Stomach (tissue), 19 donors: ENCODE measurements at places on chromosomes 13 and 19. TPM values are rescaled to one million over a fixed set of nuclear protein-coding genes. Genes with fewer than 3 reads are reported as not detected.

Gene BRME1
- total RNA-seq, result not detected

Gene FXYD1
- 193 TPM for total RNA-seq

Gene ALKBH6
- 119 TPM for total RNA-seq

Gene ZNF154
- not detected for total RNA-seq

Gene GNA15
- 0.45 TPM for total RNA-seq

Gene ADGRE3
- total RNA-seq, result not detected

GRCh38 chr19:6127716-6128335, 7.6 kb upstream of the ACSBG2 start:
- DNase-seq, result no peak

DNA sequence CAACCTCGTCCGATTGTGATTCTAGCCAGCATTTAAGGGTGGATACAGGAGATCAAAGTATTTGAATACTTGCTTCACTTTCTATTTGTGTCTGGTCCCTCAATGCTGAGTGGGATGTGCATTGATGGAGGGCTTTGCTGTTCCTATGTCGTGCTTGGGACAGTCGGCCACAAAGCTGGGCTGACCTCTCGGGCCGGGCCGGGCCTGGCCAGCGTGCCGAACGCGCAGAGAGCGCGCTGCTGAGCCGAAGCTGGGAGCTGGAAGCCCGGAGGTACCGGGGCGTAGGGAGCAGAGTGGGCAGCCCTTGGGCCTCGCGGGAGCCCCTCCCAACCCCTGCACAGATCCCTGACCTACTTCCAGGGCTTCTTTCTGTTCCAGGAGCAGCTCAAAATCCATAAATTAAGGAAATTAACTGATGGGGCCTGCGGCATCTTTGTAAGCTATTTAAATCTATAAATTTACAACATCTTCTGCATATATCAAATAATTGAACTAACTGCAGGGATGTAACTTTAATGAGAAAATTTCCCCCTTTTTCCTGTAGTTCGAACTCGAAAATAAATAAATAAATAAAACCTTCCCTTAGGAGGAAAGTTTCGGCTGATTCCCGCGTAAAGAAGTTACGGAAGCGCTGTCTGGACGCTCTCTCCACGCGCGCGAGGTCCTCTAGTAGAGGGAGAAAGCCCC, 1.8 kb upstream of the KCTD15 start:
- no peak for DNase-seq

DNA sequence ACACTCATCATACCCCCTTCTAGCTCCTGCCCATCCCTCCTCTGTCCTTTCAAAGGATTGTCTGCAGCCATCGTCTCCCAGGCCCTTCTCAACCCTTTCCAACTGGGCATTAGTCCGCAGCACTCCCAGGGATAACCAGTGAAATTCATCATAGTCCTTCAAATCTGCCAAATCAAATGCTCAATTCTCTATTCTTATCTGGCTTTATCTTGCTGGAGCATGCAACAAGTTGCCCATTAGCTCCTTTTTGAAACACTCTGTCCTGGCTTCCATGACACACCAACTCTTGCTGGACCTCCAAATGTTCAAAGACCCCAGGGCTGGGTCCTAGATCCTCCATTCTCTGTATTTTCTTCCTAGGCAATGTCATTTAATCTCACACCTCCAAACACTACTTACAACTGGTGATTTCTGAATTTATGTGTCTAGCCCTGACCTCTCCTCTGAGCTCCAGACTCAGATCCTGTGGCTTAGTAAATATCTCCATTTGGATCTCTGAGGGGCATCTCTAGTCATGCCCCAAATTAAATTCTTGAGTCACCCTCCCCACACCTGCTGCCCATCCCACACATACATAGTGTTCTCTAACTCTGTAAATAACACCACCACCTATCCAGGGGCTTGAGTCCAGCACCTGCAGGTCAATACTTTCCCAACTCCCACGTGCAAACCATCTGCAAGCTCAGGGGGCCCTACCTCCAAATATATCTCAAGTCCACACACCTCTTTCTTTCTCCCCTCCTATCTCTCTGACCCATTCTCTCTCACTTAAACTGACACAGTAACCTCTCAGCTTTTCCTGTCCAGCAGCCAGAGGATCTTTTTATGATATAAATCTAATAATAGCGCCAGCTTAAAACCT, 9.1 kb upstream of the ANKRD10 start:
- no peak for DNase-seq

GRCh38 chr13:23851106-23851505, 38.1 kb downstream of the MIPEP start:
- DNase-seq, result no peak

- DNase-seq, result peak; percentile 31
These were observed 765.6 kb downstream of the DIAPH3 start for GRCh38 chr13:59398127-59398526.

DNA sequence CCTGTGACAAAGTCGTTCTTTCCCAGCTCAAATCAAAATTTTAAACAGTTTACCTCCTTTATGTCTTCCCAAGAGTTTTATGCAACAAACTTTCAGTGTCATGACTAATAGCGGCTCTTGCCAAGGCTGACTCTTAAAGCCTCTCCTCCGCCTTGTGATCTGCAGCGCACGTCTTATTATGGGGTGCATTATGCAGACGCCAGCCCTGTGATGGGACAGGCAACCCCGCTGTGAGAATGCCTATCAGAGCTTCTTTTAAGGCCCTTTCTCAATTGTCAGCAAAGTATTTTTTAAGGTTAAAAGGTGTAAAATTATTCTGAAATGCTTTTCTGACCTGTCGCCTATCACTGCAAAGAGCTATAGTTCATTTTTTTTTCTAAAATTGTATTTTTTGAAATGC, 152.8 kb downstream of the SOX1 start:
- DNase-seq, result no peak

- no peak for DNase-seq
These were observed at the start of gene CEACAM20 for GRCh38 chr19:44529536-44529935. TSS of gene CEACAM20 (minus strand) at chr19:44529675. CDS start at chr19:44529509, 166 bp downstream.

DNA sequence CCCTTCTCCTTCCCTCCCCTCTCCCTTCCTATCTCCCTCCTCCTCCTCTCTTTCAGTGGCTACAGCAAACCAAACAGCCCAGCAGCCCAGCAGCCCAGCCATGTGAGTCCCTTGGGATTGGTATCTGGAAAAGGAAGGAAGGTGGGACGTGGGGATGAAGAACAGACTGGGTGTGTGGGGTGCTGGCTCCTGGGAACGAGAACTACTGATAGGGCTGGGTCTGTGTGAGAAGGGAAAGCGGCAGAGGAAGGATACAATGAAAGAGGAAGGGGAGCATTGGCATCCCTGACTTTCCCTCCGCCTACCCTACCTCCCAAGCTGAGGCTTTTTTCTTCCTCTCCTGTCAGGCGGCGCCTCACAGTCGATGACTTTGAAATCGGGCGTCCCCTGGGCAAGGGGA, 863 bp downstream of the AURKC start:
- DNase-seq, result no peak

- no peak for DNase-seq
These were observed 18.1 kb upstream of the GSX1 start for GRCh38 chr13:27774169-27774568.

DNA sequence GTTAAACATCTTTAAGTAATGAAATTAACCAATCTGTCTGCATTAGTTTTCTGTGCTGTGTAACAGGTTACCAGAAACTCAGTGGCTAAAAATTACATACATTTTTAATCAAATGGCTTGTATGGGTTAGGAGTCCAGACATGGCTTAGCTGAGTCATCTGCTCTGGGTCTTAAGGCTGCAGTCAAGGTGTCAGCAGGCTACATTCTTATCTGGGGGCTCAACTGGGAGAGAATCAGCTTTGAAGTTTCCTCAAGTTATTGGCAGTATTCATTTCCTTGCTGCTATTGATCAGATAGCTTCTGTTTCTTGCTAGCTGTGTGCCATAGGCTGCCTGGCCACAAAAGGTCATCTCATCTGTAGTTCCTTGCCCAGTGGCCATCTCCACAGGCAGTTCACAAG, 1163.0 kb downstream of the DIAPH3 start:
- DNase-seq, result no peak

- DNase-seq, result peak; percentile 73
These were observed 11.7 kb upstream of the KL start for GRCh38 chr13:33004511-33004910.

GRCh38 chr13:39612023-39612637, 9.1 kb upstream of the LHFPL6 start:
- peak; percentile 88 for DNase-seq

DNA sequence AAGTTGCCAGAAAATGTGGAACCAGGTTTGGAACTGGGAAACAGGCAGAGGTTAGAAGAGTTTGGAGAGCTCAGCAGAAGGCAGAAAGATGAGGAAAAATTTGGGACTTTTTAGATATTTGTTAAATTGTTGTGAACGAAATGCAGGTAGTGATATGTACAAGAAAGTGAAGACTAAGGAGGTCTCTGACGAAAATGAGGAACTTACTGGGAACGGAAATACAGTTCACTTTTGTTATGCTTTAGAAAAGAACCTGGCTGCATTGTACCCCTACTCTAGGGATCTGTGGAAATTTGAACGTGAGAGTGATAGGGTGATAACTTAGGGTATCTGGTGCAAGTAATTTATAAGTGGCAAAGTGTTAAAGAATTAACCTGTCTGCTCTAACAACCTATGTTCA, 632.4 kb downstream of the SLITRK5 start:
- DNase-seq, result no peak

DNA sequence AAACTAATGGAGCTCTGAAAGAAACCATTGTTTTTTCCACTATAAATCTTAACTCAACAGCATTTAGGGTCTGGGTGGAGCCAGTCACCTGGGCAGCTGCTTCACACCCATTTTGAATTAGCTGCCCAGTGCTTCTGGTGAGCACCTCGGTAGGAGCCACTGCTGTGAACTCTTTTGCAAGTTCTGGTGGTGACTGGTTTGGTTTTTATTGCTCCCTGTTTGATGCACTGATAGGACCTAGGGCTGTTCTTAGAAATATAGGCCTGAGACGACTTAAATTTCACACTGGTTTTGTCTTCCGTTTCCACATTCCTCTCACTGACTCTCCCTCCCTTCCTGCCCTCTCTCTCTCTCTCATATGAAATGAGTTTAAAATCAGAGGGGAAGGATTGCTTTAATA, 103.9 kb downstream of the GGACT start:
- no peak for DNase-seq

- DNase-seq, result no peak
These were observed 26.1 kb upstream of the EEF1AKMT1 start for GRCh38 chr13:20799726-20800416.
